ENCODE measurements at places on chromosomes 6 and 20. TPM values are rescaled to one million over a fixed set of nuclear protein-coding genes. Genes with fewer than 3 reads are reported as not detected.

DNA sequence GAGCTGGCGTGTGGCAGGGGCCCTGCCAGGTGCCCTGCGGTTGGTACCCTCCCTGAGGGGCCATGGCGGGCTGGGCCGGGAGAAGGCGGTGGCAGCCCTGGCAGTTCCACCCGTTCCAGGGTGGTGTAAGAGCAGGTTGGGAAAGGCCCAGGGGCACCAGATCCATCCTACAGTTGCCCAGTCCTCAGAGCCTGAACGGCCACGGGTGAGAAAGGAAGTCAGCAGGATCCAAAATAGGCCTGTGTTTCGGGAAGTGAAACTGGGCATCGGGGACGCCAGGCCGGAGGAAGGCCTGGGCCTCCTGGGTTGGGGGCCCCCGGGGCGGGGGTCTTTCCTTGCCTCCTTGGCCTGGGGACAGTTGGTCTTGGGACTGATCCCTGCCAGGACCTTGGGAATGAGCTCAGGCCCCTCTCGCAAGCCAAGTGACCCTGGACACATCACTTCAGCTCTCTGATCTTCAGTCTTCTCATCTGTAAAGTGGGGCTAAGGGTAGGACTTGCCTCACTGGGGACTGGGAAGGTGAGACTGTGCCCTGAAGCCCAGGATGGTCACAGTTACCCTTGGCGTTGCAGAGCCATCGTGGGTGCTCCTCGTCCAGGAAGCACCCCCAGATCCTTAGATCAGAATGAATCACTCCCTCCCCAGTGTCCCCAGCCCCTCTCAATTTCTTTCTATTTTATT is 18.1 kb upstream of the NOL4L start:
- no peaks in the 10 kb centered on the region for H3K4me1 ChIP-seq
- DNase-seq, result no peak
- H3K27me3 ChIP-seq, result no peaks in the 10 kb centered on the region
- H3K36me3 ChIP-seq, result no peaks in the 10 kb centered on the region
- no peak overlapping the region for H3K27ac ChIP-seq

DNA sequence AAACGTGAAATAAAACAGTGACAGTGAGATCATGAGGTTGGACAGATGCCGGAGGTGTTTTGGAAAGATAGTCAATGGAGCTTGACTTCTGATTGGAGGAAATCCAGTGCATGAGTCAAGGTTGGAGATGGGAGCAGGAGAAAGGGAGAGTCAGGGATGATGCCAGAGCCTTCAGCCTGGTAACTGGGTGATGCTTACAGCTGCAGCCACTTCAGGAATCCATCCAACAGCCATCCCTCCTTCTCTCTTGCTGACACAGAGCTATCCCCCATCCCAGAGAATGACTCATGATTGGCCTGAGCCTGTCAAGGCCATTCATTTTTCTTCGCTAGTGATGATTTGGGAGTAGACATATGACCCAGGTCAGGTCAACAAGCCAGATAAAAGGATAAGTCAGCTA is 112.8 kb downstream of the SAMD5 start:
- no peaks in the 10 kb centered on the region for H3K36me3 ChIP-seq
- H3K4me1 ChIP-seq, result peaks cover 6% of the 10 kb centered on the region
- H3K27me3 ChIP-seq, result no peaks in the 10 kb centered on the region
- no peak overlapping the region for H3K4me3 ChIP-seq
- no peak overlapping the region for H3K27ac ChIP-seq

Gene OR2J2
- total RNA-seq, result not detected

DNA sequence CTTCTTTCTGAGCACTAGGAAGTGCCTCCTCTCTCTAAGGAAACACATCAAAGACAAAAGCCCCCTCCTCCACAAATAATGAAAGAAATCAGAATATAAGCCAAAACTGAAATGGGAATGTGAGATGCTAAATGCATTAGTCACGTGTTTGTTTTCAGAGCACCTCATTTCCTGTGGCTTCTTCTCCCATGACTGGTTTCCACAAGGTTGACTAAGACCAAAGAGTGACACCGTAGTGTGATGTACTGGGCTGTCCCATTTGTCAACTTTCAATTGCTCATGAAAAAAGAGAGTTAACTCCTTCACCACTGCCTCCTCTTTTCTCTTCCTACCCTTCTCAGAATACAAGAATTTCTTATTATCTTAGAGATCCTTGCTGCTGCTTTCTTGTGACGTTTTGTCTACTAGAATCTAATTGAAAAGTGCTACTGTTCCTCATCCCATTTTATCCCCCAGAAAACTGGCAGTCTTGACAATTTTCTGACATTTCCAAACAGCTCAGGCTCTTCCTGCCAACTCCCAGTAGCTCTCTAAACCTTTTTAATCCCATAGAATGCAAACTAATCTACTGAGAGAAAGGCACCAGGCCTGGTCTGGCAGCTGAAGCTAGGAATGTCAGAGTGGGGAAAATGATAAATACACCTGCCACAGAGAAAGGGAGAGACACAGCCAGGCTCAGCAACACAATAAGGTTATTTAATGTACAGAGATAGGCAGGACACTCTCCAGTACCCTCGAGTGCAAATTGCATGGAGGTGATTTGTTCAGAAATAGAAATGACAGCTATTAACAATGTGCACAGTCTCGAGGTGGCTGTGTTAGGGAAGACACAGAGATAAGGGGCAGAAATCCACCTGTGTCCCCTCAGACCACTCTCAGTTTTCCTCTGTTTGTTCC is 671.7 kb upstream of the NRSN1 start:
- no peak overlapping the region for H3K27ac ChIP-seq
- no peak overlapping the region for H3K4me3 ChIP-seq
- H3K36me3 ChIP-seq, result no peaks in the 10 kb centered on the region
- H3K4me1 ChIP-seq, result no peaks in the 10 kb centered on the region
